Endodermal cell (in vitro differentiated cells): ENCODE measurements at places on chromosomes 16 and 17.

DNA sequence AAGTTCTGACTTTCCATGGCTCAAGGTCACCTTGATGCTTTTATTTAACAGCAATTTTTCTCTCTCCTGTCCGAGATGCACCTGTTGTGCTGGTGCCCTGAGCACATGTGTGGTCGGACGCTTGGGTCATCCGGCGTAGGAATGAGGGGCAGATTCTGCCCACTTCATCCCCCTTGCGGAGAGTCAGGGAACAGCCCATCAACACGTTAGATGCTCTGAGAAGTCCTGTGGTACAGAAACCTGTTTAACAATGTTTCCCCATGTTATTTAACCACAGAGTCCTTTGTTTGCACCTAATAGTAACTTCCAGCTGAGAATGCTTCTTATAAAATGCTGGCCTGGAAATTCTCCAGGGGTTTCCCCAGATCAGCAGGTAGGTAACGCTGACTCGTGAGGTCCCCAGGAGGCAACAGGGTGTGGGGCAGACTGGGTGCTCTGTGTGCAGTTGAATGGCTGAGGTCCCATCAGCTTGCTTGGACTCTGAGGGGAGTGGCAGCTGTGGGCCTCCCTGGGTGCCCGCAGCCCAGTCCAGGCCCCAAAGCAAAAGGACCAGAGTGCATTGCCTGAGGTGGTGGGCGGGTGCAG, 17.8 kb downstream of the DOC2B start:
- peak; percentile 78 for DNase-seq

DNA sequence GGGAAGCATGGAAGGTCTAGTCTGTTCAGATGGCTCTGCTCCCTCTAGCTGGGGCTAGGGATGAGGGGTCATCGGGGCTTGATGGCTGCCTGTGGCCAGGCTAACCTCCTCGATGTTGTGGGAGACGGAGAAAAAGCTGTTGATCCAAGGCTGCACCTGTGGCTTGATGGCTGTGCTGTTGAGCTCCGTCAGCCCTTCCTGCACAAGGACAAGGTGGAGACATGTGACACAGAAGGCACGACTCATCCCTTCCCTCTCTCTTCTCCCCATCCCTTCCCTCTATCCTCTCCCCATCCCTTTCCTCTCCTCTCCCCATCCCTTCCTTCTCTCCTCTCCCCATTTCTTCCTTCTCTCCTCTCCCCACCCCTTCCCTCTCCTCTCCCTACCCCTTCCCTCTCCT, 28.2 kb downstream of the FCSK start:
- DNase-seq, result no peak

GRCh38 chr17:37608351-37609169, 658 bp downstream of the SYNRG start:
- DNase-seq, result no peak

DNA sequence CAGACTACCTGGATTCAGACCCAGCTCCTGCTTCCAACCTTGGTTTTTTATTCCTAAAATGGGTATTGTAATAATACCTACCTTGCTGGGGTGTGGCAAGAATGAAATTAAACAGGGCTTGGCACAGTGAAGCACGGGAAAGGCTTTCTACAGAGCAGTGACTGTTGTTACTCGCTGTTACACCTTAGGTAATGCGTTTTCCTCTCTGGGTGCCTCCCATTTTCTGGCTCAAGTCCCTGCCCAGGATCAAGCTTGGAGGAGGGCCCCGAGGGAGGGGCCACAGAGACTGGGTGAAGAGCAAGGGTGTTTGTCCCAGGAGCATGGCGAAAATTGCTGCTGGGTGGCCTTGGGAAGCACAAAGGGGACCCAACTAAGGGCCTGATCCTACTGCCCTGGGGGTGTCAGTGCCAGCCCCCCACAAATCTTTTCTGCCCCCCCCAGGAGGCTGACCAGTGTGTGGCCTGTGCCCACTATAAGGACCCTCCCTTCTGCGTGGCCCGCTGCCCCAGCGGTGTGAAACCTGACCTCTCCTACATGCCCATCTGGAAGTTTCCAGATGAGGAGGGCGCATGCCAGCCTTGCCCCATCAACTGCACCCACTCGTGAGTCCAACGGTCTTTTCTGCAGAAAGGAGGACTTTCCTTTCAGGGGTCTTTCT, 13.3 kb downstream of the MIEN1 start:
- no peak for DNase-seq

GRCh38 chr16:13471036-13471435, 448.9 kb upstream of the ERCC4 start:
- DNase-seq, result peak; percentile 61

DNA sequence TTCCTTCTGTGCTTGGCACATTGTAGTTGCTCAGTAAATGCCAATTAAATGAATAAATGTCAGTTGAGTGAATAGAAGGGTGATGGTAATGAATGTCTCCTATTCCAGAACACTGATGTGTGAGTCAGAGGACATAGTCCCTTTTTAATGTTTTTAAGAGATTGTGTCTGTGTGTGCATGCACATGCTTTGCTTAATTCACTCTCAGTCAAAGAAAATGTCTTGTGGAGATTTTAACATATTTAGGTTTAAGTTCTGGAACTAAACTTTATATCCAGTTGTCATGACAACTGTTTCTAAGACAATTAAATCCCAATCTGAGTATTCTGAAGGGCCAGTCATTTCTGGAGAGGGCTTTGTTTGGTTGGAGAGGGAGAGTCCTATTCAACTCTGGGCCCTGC, 255.3 kb upstream of the CDH11 start:
- no peak for DNase-seq

DNA sequence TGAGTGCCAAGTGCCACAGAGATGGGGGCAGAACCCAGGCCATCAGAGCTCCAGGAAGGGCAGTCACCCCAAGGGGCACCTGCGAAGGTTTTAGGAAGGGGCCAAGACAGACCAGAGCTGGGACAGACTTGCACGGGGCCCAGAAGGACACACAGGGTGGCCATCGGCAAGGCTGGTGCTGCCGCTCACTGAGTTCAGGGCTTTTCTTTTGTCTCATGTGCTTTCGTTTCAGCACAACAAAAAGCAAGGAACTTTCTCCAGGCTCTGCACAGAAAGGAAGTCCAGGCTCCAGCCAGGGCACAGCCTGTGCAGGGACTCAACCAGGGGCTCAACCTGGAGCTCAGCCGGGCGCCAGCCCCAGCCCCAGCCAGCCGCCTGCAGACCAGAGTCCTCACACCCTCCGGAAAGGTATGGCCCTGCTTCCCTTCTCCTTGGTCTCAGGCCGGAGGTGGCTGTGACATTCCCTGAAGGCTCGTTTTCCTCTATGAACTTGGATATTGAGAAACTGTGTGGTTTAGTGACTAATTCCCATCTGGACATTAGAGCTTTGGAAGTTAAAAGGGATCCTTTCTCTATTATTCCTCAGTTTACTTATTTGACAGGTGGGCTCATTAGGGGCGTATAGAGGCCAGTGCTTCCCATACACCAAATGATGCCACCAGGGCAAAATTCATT, 37.9 kb downstream of the ELAC2 start:
- no peak for DNase-seq

GRCh38 chr17:42407289-42407836, 15.7 kb downstream of the CAVIN1 start:
- peak; percentile 94 for DNase-seq

- DNase-seq, result no peak
These were observed 583 bp downstream of the ATXN2L start for GRCh38 chr16:28823291-28823872.

DNA sequence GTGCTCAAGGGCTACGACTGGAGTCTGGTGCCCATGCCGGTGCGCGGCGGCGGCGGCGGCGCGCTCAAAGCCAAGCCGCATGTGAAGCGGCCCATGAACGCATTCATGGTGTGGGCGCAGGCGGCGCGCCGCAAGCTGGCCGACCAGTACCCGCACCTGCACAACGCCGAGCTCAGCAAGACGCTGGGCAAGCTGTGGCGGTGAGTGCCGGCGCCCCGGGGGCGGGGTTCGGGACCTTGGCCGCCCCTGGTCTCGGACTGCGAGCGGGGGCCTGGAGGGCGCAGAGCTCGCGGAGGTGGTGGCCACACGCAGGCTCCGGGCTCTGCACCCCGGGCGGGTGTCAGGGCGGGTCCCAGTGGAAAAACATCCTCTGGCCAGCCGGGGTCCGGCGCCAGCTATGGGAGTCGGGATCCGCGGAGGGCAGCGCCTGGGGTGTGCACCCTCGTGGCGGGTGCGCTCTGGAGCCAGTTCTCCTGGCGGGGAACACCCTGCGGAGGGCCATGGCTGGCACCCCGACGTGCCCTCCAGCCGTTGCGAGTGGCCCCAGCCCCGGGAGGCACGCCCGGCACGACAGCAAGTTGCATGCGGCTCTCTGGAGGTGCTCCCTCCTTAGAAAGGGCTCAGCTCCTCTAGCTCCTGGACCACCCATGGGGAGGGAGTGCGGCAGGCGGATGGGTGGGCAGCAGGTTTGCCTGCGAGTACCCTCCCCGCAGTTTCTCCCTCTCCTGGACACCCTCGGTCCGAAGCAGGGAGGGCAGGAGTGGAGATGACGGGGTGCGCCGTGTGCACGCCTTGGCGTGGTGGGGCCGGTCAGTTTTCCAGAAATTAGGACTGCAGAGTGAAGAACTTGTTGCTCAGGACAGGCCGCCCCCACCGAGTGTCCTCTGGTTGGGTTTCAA, 824 bp downstream of the SOX8 start:
- DNase-seq, result peak; percentile 75

DNA sequence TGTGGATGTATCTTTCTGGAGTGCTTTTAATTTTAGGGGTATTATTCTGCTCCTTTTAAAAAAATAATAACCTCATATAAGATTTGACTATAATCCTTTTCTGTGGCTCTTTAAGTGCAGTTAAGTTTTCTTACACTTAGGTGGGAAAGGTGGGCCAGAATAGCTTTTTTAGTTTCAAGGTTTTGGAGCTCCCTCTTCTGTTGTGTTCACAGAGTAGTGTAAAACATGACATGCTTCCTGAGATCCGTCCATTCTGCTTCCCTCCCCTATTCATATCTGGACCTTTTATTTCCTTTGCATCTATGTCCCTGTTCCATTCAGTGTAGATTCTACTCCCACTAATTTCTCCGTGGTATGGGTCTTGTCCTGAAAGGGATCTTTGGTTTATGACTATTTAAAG, 12.8 kb downstream of the LRRC36 start:
- no peak for DNase-seq

GRCh38 chr16:28098959-28099945, 35.7 kb upstream of the GSG1L start:
- no peak for DNase-seq

DNA sequence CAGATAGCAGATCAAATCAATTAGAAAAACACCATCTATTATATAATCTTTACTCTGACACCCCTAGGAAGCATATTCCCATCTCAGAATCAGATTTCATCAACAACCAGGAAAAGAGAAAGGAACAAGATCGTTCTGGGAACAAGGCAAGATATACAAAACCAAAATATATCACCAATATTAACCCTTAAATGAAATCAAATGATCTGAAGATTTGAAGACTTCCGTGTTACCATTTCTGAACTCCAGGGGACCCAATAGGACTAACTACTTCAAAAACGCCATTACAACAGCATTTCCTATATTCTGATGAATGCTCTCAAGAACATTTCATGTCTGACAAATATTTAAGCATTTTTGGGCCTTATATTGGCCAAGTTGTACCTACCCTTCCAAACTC, 624.2 kb upstream of the ZFHX3 start:
- DNase-seq, result no peak

DNA sequence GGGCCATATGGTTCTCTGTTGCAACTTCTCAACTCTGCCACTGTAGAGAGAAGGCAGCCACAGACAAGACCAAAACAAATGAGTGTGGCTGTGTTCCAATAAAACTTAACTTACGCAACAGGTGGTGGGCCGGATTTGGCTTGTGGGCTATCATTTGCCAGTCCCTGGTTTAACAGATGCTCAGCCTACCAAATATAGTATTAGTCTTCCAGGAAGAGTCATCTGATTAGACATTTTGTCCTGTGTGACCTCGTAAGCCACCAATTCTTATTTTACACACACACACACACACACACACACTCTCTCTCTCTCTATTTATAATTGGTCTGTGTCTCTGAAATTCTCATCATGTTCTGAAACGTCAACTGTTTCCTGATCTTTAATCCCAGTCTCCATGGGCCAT, 245.9 kb downstream of the XYLT1 start:
- no peak for DNase-seq

- no peak for DNase-seq
These were observed 9.1 kb upstream of the METTL9 start for GRCh38 chr16:21590287-21590686.

- peak; percentile 50 for DNase-seq
These were observed 145.6 kb downstream of the TMEM132E start for GRCh38 chr17:34725008-34725407.

GRCh38 chr17:21297026-21297520, 12.6 kb downstream of the MAP2K3 start:
- no peak for DNase-seq

GRCh38 chr16:85984231-85984880, 85.4 kb downstream of the IRF8 start:
- peak; percentile 36 for DNase-seq

DNA sequence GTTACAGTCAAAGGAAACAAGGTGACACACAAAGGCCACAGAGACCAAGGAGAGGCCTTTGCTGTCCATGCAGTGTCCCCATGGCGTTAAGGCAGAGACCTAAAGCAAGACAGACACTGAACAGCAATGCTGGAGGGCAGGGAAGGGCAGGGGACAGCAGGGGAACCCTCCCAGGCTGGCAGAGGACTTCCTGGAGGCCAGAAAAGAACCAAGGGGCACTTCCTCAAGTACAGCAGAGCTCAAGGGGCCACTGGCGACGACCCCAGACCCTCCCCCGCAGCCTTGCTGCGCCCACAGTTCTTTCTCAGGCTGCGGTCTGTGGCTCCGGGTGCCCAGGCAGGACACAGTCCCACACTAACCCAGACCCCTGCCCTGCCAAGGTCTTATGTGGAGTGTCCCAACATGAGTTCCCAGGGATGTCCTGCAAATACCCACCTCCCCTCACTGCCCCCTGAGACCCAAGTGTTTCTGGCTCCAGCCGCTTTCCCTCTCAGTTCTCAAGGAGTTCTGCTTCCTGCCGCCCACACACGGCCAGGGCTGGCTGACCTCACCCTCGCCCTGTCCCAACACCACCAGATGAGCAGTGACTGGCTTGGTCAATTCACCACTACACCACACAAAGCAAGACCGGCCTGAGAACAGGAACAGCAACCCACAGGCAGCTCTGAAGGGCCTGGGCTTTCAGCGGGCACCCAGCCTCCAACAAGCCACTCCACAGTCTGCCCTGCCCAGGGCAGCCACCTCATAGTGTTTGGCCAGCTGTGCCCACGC, 4.2 kb downstream of the CLCN7 start:
- DNase-seq, result no peak

DNA sequence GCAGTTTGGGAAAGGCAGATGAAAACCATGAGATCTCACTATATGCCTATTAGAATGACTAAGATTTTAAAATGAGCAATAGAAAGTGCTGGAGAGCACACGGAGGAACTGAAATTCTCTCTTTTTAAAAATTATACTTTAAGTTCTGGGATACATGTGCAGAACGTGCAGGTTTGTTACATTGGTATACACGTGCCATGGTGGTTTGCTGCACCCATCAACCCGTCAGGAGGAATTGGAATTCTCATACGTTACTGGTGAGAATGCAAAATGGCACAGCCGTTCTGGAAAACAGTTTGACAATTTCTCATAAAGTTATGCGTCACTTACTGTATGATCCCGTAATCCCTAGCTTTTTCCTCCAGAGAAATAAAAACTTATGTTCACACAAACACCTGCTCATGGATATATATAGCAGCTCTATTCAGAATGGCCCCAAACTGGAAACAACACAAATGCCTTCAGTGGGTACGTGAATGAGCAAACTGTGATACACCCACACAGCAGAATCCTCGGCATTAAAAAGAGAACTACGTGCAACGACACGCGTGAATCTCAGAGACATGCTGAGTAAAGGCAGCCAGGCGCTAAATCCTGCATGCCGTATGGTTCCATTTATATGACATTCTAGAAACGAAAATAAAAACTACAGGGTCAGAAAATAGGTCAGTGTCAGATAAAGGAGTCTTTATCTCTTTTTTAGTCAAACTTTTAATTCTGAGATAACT, 11.8 kb downstream of the PIK3R6 start:
- DNase-seq, result peak; percentile 26
